Suprapubic skin (tissue), 4 donors: ENCODE measurements at places on chromosomes 5 and 9.
A peak's percentile ranks its signal among the peaks of the same experiment; 100 is the strongest.

GRCh38 chr5:59115345-59115744 lies 532.5 kb downstream of the RAB3C start:
- DNase-seq: no peak
- no peaks in the 10 kb centered on the region for H3K4me1 ChIP-seq
- no peaks in the 10 kb centered on the region for H3K36me3 ChIP-seq
- H3K27me3 ChIP-seq: no peaks in the 10 kb centered on the region
- no peak overlapping the region for H3K4me3 ChIP-seq

- H3K27me3 ChIP-seq: no peaks in the 10 kb centered on the region
- peak overlapping the region; percentile 53 for H3K27ac ChIP-seq
- no peak overlapping the region for H3K4me3 ChIP-seq
Measured at GRCh38 chr9:22103685-22104575, 94.8 kb upstream of the CDKN2B start.

- H3K4me1 ChIP-seq: peaks cover 3% of the 10 kb centered on the region
- H3K27me3 ChIP-seq: no peaks in the 10 kb centered on the region
- no peak overlapping the region for H3K27ac ChIP-seq
- H3K36me3 ChIP-seq: no peaks in the 10 kb centered on the region
- no peak overlapping the region for H3K4me3 ChIP-seq
Measured at GRCh38 chr5:39758426-39758825, 333.6 kb upstream of the DAB2 start.

GRCh38 chr5:173775261-173776197 lies 112.6 kb upstream of the CPEB4 start:
- H3K27ac ChIP-seq: no peak overlapping the region
- no peak overlapping the region for H3K4me3 ChIP-seq
- H3K36me3 ChIP-seq: no peaks in the 10 kb centered on the region
- no peak for DNase-seq

- H3K4me3 ChIP-seq: peak overlapping the region; percentile 83
- no peaks in the 10 kb centered on the region for H3K36me3 ChIP-seq
- H3K4me1 ChIP-seq: peaks cover 36% of the 10 kb centered on the region
- H3K27ac ChIP-seq: peak overlapping the region; percentile 93
- H3K27me3 ChIP-seq: no peaks in the 10 kb centered on the region
Measured at GRCh38 chr9:4741365-4742089, 525 bp upstream of the AK3 start.

GRCh38 chr9:132026932-132027585 lies 52.6 kb downstream of the MED27 start:
- no peaks in the 10 kb centered on the region for H3K36me3 ChIP-seq
- no peaks in the 10 kb centered on the region for H3K27me3 ChIP-seq
- H3K4me1 ChIP-seq: peaks cover 10% of the 10 kb centered on the region
- no peak overlapping the region for H3K27ac ChIP-seq
- no peak overlapping the region for H3K4me3 ChIP-seq

DNA sequence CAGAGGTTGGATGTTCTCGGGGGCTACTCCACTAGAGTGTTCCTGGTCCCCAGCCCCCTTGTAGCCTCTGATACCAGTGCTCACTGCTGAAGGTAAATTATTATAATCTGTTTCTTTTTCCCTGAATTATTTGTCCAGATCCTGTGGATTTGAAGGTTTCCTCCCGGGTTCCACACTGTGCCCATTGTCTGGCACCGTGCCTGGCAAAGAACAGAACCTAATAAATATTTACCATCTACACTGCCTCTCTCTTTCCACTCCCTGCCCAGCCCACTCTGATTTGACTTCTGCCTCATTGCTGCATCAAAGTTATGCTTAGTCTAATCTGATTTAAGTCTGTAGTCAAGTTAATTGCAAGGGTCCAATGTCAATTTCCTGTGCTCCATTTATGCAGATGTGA lies 322.9 kb downstream of the NTRK2 start:
- no peak overlapping the region for H3K27ac ChIP-seq
- H3K36me3 ChIP-seq: no peaks in the 10 kb centered on the region
- DNase-seq: no peak
- H3K4me3 ChIP-seq: no peak overlapping the region

DNA sequence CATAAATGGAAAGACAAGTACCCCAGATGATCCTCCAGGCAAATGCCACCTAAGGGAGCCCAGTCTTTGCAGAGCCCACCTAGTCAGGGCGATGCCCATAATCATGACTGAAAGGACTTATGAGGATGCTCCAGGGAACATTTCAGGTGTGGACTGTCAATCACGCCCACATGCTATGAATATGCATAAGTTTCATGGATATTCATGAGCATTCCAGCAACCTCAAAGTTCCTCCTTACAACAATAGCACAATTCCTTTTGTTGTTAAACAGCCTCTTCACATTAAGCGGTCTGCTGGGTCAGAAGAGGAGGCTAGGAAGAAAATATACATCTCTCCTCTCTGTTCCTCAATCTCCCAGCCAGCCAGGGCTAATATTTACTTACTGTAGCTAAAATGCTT lies 161.6 kb downstream of the C5orf15 start:
- no peaks in the 10 kb centered on the region for H3K36me3 ChIP-seq
- no peak overlapping the region for H3K4me3 ChIP-seq
- H3K27me3 ChIP-seq: peaks cover 4% of the 10 kb centered on the region
- no peak overlapping the region for H3K27ac ChIP-seq

DNA sequence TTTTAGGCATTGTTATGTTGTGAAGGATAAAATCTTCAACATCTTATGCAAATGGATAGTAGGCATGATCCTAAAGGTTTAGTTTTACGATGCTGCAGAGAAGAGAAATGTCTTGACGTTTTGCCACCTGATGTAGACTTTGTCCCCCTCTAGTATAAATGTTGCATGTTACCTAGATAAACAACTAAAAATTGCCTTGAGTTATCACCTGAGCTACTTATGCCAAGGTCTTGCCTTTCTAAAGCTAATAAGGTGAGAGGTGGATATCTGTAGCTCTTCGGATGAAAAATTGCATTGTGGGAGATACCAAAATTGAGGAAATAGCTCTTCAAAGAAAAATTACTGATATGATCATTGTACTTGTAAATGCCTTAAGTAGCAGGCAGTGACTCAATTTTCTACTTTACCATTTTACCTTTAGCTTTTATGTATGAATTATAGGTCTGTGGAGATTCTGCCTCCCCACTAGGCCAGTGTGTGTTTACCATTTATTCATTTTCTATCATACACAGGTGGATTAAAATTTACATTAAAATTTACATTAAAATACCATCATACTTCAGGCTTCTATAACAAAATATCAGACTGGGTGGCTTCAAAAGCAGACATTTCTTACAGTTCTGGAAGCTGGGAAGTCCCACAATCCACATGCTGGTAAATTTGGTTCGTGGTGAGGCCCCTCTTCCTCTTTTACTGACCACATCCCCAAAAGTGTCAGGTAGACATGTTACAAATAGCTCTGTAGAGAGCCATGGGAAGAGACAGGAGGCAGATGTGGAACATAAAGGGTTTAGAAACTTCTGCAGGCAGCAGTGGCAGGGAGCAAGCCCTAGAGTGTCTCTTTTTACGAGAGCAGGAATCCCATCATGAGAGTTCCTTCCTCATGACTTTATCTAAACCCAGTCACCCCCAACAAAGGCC lies 100.7 kb upstream of the ERBIN start:
- no peaks in the 10 kb centered on the region for H3K27me3 ChIP-seq
- no peak overlapping the region for H3K27ac ChIP-seq

- H3K27me3 ChIP-seq: peaks cover 2% of the 10 kb centered on the region
- no peak for DNase-seq
- no peaks in the 10 kb centered on the region for H3K4me1 ChIP-seq
- no peak overlapping the region for H3K4me3 ChIP-seq
Measured at GRCh38 chr9:20023210-20023905, 234.5 kb upstream of the SLC24A2 start.

GRCh38 chr5:168808051-168808616 lies 229.0 kb upstream of the PANK3 start:
- H3K4me1 ChIP-seq: no peaks in the 10 kb centered on the region
- H3K27me3 ChIP-seq: no peaks in the 10 kb centered on the region
- DNase-seq: no peak

- peak overlapping the region; percentile 75 for H3K27ac ChIP-seq
- DNase-seq: no peak
- no peaks in the 10 kb centered on the region for H3K27me3 ChIP-seq
- H3K4me1 ChIP-seq: peaks cover 65% of the 10 kb centered on the region
- H3K36me3 ChIP-seq: no peaks in the 10 kb centered on the region
Measured at GRCh38 chr9:124280176-124280691, 22.5 kb downstream of the NEK6 start.

GRCh38 chr5:105392710-105393149 lies 1830.1 kb upstream of the NUDT12 start:
- H3K4me3 ChIP-seq: no peak overlapping the region
- H3K4me1 ChIP-seq: no peaks in the 10 kb centered on the region
- no peaks in the 10 kb centered on the region for H3K36me3 ChIP-seq
- no peaks in the 10 kb centered on the region for H3K27me3 ChIP-seq
- no peak overlapping the region for H3K27ac ChIP-seq

GRCh38 chr5:128539038-128539429 lies 989 bp upstream of the FBN2 start:
- peaks cover 25% of the 10 kb centered on the region for H3K4me1 ChIP-seq
- no peak for DNase-seq
- no peak overlapping the region for H3K27ac ChIP-seq
- H3K27me3 ChIP-seq: peaks cover 40% of the 10 kb centered on the region
- H3K4me3 ChIP-seq: peak overlapping the region; percentile 62

- peak overlapping the region; percentile 79 for H3K4me3 ChIP-seq
- peak overlapping the region; percentile 82 for H3K27ac ChIP-seq
- peaks cover 38% of the 10 kb centered on the region for H3K27me3 ChIP-seq
- H3K4me1 ChIP-seq: peaks cover 36% of the 10 kb centered on the region
Measured at GRCh38 chr5:2739360-2740050, 12.0 kb downstream of the IRX2 start.

DNA sequence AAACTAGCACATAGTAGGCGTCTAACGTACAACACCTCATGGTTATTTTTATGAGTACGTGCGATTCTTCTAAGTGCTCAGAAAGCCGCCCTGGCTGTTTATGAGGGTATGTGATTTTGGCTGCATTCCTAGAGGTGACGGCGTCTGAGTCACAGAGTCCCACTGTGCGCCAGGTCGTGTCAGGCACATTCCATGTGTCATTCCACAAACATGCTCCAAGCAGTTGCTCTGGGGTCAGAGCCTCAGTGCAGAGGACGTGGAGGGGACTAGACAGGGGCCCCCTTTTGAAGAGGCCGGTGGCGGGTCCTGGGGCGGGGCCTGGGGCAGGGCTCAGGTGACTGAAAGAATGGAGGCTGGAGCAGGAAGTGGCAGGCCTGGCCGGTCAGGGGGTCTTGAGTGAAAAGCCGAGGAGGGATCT lies 51.9 kb downstream of the NEK6 start:
- no peak overlapping the region for H3K27ac ChIP-seq
- H3K4me1 ChIP-seq: no peaks in the 10 kb centered on the region
- DNase-seq: no peak
- H3K36me3 ChIP-seq: peaks cover 40% of the 10 kb centered on the region

- H3K27me3 ChIP-seq: no peaks in the 10 kb centered on the region
- H3K36me3 ChIP-seq: no peaks in the 10 kb centered on the region
- H3K27ac ChIP-seq: no peak overlapping the region
- DNase-seq: no peak
- H3K4me3 ChIP-seq: no peak overlapping the region
- H3K4me1 ChIP-seq: no peaks in the 10 kb centered on the region
Measured at GRCh38 chr5:40985501-40985900, 76.2 kb downstream of the C7 start.

DNA sequence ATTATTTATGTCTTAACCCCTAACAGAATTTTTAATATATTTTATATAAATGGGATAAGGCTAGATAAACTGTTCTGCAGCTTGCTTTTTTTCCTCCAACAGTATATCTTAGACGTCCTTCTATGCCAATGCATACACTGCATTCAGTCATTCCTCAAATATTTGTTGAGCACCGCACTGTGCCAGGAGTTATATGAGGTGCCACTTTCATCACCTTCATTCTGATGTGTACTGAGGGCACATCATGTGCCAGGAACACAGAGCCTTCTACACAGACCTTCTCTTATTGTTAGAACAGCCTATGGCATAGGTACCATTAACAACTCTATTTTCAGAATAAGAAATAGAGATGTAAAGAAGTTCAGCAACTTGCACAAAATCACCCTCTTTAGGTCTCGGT lies 570.1 kb downstream of the CDK5RAP2 start:
- no peak overlapping the region for H3K27ac ChIP-seq
- H3K27me3 ChIP-seq: no peaks in the 10 kb centered on the region
- no peak overlapping the region for H3K4me3 ChIP-seq
- H3K4me1 ChIP-seq: no peaks in the 10 kb centered on the region
- no peak for DNase-seq
- no peaks in the 10 kb centered on the region for H3K36me3 ChIP-seq

DNA sequence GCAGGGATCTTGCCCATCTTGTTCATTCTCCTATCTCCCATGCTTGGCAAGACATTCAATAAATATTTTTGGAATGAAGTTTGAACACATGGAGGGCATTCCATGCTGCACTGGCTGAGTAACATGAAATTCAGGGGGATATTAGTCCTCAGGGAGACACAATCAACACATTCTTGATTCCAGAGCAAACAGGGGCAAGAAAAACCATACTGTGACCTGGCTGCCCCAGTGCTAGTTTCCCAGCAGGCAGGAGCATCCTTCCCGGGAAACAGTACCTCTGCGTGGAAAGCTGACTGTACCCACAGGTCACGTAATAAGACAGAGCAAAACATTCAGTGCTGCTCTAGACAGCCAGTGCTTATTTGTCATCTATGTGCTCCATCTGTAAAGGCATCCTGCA lies 66.3 kb upstream of the SPOCK1 start:
- no peak overlapping the region for H3K4me3 ChIP-seq
- H3K27ac ChIP-seq: no peak overlapping the region
- H3K36me3 ChIP-seq: no peaks in the 10 kb centered on the region
- H3K4me1 ChIP-seq: peaks cover 23% of the 10 kb centered on the region
- no peaks in the 10 kb centered on the region for H3K27me3 ChIP-seq

GRCh38 chr5:141692533-141692888 lies 10.5 kb upstream of the ARAP3 start:
- no peak overlapping the region for H3K27ac ChIP-seq
- H3K36me3 ChIP-seq: no peaks in the 10 kb centered on the region
- DNase-seq: no peak
- peaks cover 3% of the 10 kb centered on the region for H3K27me3 ChIP-seq
- peak overlapping the region; percentile 25 for H3K4me3 ChIP-seq

GRCh38 chr5:4661836-4662235 lies 478.3 kb upstream of the ADAMTS16 start:
- no peak overlapping the region for H3K4me3 ChIP-seq
- DNase-seq: no peak
- H3K4me1 ChIP-seq: no peaks in the 10 kb centered on the region
- H3K27ac ChIP-seq: no peak overlapping the region
- no peaks in the 10 kb centered on the region for H3K36me3 ChIP-seq

DNA sequence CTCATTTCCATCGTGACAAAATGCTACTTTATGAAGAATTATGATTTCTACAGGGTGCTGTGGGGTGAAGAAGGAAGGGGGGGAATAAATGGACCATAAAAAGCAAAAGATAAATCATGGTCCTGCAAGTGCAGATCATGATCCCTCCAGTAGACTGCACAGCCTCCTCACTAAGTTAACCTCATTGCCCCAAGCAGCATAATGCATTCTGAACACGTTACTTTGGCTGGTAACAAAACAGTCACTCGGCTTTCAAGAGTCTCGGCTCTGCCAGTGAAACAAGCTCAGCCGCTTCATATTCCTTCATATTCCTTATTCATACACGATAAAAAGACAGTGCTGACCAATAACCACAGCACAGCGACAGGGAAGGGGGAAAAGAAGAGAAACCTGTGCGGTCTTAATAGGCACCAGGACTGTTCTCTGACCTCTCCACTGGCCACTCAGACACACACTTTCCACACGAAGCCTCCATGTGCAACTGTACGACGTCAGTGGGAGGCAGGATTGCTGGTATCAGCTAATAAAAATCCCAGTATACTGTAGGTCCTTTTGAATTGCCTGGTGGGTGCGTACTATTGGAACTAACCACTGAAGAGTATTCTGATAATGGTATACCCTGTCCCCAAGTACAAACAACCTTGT lies 60.5 kb downstream of the ANKH start:
- H3K27ac ChIP-seq: no peak overlapping the region
- no peaks in the 10 kb centered on the region for H3K36me3 ChIP-seq
- DNase-seq: no peak
- H3K4me1 ChIP-seq: peaks cover 8% of the 10 kb centered on the region
